ENCODE measurements at places on chromosomes 7 and 10. TPM values are rescaled to one million over a fixed set of nuclear protein-coding genes. Genes with fewer than 3 reads are reported as not detected.

The HECW1 gene
- total RNA-seq = 0.39 TPM

The ZMYND11 gene
- total RNA-seq = 65.8 TPM

The GRK5 gene
- 9.2 TPM for total RNA-seq

The CTAGE4 gene
- not detected for total RNA-seq

The HOXA9 gene
- total RNA-seq = not detected

The BTRC gene
- 14.0 TPM for total RNA-seq

The AGMO gene
- total RNA-seq = 0.11 TPM

The TMEM225B gene
- 0.81 TPM for total RNA-seq

The MAP3K8 gene
- 5.5 TPM for total RNA-seq

The SPDYE5 gene
- not detected for total RNA-seq

The PDCD11 gene
- total RNA-seq = 30.3 TPM

The RPEL1 gene
- not detected for total RNA-seq

DNA sequence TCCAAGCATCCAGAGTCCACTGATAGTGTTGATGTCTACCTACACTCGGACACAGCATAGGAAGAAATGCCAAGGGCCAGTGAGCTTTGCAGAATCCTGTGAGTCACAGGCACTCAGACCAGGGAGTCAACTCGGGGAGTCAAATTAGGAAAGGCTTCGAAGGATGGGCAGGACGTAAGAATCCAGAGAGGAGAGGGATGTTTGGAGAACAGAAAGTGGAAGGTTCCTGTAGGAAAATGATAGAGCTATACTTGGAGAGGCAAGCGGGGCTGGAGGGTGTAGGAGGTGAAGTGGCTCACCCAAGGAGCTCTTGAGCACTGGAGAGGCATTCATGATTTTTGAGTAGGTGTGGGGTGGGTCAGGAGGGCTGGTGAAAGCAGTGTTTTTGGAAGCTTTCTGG lies 3.0 kb downstream of the ZYX start:
- H3K36me3 ChIP-seq = peaks cover 12% of the 10 kb centered on the region
- H3K4me3 ChIP-seq = no peak overlapping the region
- DNase-seq = no peak
- H3K4me1 ChIP-seq = peaks cover 13% of the 10 kb centered on the region

- DNase-seq = no peak
- H3K27ac ChIP-seq = no peak overlapping the region
- peaks cover 2% of the 10 kb centered on the region for H3K4me1 ChIP-seq
Measured at GRCh38 chr10:71343392-71343773, 24.3 kb downstream of the SLC29A3 start.

- H3K4me3 ChIP-seq = no peak overlapping the region
- no peaks in the 10 kb centered on the region for H3K27me3 ChIP-seq
- DNase-seq = no peak
- H3K36me3 ChIP-seq = no peaks in the 10 kb centered on the region
- H3K27ac ChIP-seq = no peak overlapping the region
Measured at GRCh38 chr7:44097064-44097932, 6.8 kb upstream of the AEBP1 start.

- H3K36me3 ChIP-seq = no peaks in the 10 kb centered on the region
- DNase-seq = peak; percentile 31
- peaks cover 11% of the 10 kb centered on the region for H3K4me1 ChIP-seq
- no peaks in the 10 kb centered on the region for H3K27me3 ChIP-seq
- H3K27ac ChIP-seq = no peak overlapping the region
Measured at GRCh38 chr7:111292026-111292470, 201.1 kb downstream of the LRRN3 start.

- DNase-seq = no peak
- no peak overlapping the region for H3K4me3 ChIP-seq
- H3K27me3 ChIP-seq = peaks cover 13% of the 10 kb centered on the region
- H3K4me1 ChIP-seq = peaks cover 8% of the 10 kb centered on the region
Measured at GRCh38 chr7:143407287-143408251, 1.1 kb downstream of the EPHA1 start.

- no peak overlapping the region for H3K27ac ChIP-seq
- no peaks in the 10 kb centered on the region for H3K36me3 ChIP-seq
- no peak for DNase-seq
- H3K4me3 ChIP-seq = no peak overlapping the region
- no peaks in the 10 kb centered on the region for H3K27me3 ChIP-seq
- H3K4me1 ChIP-seq = peaks cover 3% of the 10 kb centered on the region
Measured at GRCh38 chr7:17369691-17370426, 71.4 kb downstream of the AHR start.

DNA sequence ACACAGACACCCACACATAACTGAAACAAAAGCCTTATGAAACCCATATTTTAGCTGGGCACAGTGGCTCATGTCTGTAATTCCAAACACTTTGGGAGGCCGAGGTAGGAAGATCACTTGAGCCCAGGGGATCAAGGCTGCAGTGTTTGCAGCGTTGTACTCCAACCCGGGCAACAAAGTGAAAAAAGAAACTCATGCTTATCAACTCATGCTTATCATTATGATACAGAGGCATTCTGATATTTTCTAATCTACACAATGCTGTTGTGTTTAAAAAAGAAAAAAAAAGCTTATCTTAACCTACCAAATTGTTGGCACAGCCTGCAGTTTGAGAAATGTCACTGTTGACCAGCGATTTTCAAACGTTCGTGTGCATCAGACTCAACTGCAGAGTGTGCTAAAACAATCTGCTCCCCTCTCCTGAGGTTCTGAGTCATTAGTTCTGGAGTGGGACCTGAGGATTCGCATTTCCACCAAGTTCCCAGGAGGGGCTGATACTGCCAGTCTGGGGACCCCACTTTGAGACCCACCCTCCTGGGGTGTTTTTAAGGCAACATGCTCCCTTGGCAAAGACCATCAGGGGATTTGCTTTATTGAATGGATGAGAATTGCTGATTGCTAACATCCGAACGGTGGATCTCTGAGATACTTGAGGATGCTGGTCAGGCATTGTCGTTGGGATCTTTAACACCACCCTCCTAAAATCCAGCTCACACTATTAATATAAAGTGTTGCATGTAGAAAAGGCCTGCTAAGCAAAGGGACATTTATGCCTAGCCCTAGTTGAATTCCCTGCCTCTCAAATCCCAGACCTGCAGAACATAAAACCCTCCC lies 16.2 kb downstream of the CHST3 start:
- H3K27me3 ChIP-seq = no peaks in the 10 kb centered on the region
- H3K27ac ChIP-seq = peak overlapping the region; percentile 14
- H3K4me3 ChIP-seq = no peak overlapping the region
- peaks cover 28% of the 10 kb centered on the region for H3K4me1 ChIP-seq

DNA sequence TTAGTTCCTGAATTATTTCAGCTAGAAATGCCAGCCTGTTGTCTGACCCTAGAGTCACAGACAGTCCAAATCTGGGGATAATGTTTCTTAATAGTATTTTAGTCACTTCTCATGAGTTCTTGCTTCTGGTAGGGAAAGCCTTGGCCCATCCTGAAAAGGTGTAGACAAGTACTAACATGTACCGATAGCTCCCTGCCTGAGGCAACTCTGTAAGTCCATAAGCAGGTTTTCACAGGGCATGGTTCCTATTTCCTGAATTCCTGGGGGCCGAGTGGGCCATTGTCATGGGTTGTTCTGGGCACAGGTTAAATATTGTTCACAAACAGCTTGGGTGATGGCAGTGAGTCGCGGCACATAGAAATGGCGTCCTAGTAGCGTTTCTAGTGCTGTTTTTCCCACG lies 3.1 kb upstream of the ZNF117 start:
- H3K4me3 ChIP-seq = no peak overlapping the region
- H3K27me3 ChIP-seq = no peaks in the 10 kb centered on the region
- no peak for DNase-seq

- no peaks in the 10 kb centered on the region for H3K36me3 ChIP-seq
- no peak overlapping the region for H3K4me3 ChIP-seq
- H3K27ac ChIP-seq = no peak overlapping the region
- no peaks in the 10 kb centered on the region for H3K4me1 ChIP-seq
- peaks cover 79% of the 10 kb centered on the region for H3K27me3 ChIP-seq
Measured at GRCh38 chr7:155392726-155393570, 65.0 kb upstream of the EN2 start.

GRCh38 chr7:11951909-11952308 lies 119.9 kb upstream of the THSD7A start:
- H3K36me3 ChIP-seq = no peaks in the 10 kb centered on the region
- no peak for DNase-seq
- no peak overlapping the region for H3K4me3 ChIP-seq
- no peaks in the 10 kb centered on the region for H3K4me1 ChIP-seq

DNA sequence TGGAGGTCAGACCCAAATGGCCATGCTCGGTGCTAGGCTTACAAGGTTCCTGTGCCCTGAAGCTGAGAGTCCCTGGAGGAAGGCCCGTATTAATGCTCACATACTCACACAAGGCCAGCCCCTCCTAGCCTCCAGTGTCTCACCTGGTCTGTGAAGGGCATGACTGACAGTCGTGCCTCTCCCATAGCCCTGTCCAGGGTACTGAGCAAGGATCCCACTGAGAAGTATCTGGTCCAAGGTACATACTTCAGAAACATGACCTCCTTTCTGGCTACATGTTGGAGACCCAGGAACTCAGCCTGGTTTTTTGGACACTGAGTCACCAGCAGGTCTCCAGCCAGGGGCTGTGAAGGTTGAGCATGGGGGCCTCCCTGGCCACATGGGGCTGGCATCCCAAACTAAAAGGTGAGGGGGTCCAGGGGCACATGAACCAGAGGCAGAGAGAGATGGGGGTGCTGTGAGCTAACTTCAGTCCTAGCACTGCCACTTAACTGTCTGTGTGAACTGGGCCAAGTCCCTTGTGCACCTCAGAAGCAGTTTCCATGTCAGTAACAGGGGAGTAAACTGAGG lies 17.6 kb upstream of the RASGEF1A start:
- DNase-seq = peak; percentile 74
- no peaks in the 10 kb centered on the region for H3K4me1 ChIP-seq
- no peaks in the 10 kb centered on the region for H3K36me3 ChIP-seq

DNA sequence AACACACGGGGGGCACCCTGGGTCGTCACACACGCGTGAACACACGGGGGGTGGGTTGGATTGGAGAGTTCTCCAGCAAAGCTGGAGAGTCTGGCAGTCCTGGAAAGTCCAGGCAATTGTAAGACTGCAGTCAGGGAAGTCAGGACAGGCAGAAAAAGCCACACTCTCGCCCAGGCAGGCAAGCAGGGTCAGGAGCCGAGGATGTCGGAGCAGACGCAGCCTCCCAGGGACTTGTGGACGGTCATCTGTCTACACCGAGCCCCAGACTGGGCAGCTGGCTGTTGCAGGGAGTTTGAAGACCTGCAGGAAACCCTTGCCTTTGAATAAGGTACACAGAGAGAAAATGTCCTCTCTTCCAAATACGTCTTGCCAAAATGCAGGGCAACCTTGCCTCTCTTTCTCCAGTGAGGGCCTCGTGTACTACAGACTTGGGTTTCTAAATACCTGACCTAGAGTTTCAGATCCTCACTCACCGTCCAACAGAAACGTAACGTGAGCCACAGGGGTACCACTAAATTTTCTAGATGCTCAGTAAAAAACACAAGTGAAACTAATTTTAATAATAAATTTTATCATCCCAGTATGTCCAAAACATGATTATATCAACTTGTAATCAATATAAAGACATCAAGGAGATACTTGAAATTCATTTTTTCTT lies 176.7 kb downstream of the ADARB2 start:
- peak overlapping the region; percentile 30 for H3K27ac ChIP-seq
- DNase-seq = no peak
- no peak overlapping the region for H3K4me3 ChIP-seq
- peaks cover 20% of the 10 kb centered on the region for H3K4me1 ChIP-seq

DNA sequence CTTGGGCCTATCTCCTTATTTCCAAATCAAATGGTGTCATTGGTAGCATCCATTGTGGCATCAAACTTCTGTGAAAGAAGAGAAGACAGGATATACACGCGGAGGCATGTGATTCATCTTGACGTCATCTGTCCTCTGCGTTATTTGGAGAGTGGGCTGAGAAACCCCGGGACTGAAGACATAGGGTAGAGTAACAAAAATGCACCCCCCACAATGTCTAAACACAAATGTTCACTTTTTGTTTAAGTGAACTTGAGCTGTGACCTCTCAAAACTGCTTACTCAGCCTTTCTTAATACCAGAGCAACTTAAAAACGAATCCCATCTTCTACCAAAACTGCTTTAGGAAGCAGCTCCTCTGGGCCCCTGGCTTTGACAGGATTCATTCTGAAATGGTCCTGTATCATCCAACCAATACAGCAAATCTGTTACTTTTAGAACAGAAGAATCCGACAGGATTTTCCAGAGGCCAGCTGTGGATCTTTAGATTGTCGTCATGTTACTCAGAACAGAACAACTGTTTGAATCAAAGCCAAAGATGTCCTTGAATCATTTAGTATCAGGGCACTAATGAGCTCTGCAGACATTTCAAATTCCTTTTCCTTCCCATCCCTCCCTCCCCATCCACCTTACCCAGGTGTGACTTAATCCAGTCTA lies 438.1 kb downstream of the SUGCT start:
- no peaks in the 10 kb centered on the region for H3K27me3 ChIP-seq
- no peak overlapping the region for H3K4me3 ChIP-seq
- no peak for DNase-seq

GRCh38 chr7:137001041-137001440 lies 132.6 kb downstream of the CHRM2 start:
- H3K27ac ChIP-seq = peak overlapping the region; percentile 56
- peaks cover 10% of the 10 kb centered on the region for H3K36me3 ChIP-seq
- no peak overlapping the region for H3K4me3 ChIP-seq
- H3K27me3 ChIP-seq = no peaks in the 10 kb centered on the region
- H3K4me1 ChIP-seq = peaks cover 14% of the 10 kb centered on the region

DNA sequence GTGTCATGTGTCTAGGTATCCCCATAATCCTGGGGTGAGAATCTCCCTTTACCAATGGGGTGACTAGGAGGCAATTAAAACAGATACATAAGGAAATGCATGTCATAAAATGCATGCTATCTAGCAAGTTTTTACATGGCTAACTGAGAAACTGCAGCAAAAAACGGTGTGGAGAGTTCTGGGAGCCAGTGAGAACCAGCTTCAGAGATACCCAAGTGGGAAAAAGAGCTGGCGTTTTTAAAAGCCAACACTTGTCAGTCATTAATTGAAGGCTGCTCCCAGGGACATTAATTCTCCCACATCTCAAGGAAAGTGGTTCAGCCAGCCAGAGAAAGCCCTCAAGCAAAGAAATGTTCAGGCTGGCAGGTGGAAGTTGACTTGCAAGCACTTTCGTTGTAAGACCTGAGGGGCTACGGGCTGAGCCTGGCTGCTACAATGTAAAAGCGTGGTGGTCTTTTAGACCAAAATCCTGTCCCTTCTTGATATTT lies 28.1 kb downstream of the ST8SIA6 start:
- H3K27me3 ChIP-seq = no peaks in the 10 kb centered on the region
- H3K4me3 ChIP-seq = no peak overlapping the region
- no peak for DNase-seq
- H3K36me3 ChIP-seq = no peaks in the 10 kb centered on the region
- no peaks in the 10 kb centered on the region for H3K4me1 ChIP-seq
- H3K27ac ChIP-seq = no peak overlapping the region

DNA sequence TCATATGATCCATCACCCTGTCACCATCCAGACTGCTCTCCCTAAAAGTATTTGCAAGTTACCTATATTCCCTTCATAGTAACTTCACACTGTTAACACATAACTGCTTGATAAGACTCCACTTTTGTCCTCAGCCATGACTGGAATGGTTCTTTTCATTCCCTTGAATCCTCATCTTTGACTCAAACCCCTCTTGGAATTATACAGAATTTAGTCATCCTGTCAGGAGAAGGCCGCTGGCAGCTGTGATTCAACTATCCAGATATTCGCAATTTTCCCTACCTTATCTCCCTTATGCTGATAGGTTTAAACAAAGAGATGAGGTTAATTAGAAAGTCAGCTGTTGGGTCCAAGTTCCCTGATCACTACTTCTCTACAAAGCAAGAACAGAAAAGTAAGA lies 143.0 kb upstream of the HPS1 start:
- no peak for DNase-seq
- no peaks in the 10 kb centered on the region for H3K36me3 ChIP-seq

- no peak overlapping the region for H3K4me3 ChIP-seq
- no peak for DNase-seq
Measured at GRCh38 chr7:153835712-153836265, 216.4 kb upstream of the DPP6 start.

All from cardiac muscle cell (in vitro differentiated cells and primary cell).